RPMI7951 (cell line): ENCODE measurements at places on chromosomes 16 and 17. TPM values are rescaled to one million over a fixed set of nuclear protein-coding genes. Genes with fewer than 3 reads are reported as not detected.
A peak's percentile ranks its signal among the peaks of the same experiment; 100 is the strongest.

KRTAP3-1 gene
- total RNA-seq, result not detected in 2 replicates

PTX4 gene
- not detected in 2 replicates for total RNA-seq

DNA sequence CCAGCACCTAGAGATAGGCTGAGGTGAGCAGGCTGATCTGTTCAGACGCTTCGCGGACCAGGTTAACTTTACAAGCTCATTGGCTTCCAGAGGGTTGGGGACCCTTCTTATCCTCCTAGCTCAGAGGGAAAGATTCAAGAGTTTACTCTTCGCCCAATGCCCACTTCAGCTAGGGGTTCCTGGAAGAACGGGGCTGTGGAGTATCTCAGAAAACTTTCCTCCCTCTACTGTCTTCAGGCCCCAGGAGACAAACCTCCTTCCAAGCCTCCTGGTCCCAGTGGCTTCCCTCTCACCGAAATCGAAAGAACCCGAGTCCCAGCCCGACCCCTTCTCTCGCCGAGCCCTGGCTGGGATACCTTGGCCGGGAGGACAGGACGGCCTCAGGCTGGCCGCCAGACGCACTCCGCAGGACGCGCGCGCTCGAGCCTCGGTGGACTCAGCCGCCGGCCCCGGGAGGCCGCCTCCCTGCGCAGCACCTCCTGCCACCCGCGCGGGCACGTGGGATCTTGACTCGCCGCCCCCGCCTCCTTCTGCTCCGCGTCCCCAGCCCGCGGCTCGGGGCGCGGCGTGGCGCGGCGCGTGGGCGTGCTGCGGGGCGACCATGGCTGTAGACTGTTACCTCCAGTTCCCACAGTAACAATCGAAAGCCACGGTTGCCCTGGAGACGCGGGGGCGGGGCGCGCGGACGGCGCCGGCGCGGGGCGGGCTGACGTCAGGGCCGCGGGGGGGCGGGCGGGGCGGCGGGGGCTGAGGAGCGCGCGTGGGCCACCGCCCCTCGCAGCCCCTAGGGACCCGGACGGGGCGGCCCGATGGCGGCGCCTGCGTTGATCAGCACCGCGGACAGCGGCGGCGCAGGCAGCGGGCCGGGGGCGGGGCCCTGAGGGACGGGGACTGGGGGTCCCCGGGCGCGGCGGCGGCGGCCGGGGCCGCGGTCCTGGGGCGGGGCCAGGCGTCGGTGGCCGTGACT, 5.3 kb upstream of the HIC1 start:
- DNase-seq, result peak; percentile 76

AOC2 gene
- total RNA-seq, result 0.10 and 0.36 TPM in 2 replicates

RGS11 gene
- not detected in 2 replicates for total RNA-seq

DNA sequence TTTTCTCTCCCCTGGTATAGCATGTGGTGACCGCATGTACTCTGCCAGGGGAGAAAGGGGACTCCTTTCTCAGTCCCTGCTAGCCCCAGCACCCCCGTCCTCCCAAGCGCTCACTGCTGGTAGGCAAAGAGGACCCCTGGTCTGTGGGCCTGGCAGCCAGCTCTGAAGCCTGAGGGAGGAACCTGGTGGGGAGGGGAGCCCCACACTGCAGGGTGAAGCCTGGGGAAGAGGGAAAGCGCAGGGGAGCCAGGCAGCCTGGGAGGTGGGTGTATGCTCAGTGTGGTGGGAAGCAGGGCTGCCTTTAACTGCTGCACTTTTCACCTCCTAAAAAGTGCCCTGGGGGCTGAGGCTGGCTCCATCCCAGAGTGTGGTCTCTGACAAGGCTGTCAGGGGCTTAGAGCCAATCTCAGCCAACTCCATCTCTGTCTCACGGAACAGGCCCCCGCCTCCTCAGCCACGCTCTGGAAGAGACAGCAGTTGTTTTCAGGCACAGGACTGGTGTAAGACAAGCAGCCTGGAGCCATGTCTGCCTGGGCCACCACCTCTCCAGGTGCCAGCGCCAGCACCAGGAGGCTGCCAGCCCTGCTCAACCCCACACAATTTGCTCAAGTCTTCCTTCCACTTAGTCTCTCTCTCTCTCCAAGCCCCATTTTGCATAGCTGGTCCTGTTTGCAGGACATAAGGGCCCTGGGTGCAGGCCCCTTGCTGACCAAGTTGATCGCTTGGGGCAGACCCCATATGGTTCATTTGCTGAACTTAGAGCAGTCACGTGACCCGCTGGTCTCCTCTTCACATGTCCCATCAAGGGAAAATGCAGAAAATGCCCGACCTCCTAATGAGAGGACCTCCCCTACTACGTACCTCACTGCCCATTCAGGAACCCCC, 14.7 kb upstream of the TBX2 start:
- DNase-seq, result peak; percentile 36

DNA sequence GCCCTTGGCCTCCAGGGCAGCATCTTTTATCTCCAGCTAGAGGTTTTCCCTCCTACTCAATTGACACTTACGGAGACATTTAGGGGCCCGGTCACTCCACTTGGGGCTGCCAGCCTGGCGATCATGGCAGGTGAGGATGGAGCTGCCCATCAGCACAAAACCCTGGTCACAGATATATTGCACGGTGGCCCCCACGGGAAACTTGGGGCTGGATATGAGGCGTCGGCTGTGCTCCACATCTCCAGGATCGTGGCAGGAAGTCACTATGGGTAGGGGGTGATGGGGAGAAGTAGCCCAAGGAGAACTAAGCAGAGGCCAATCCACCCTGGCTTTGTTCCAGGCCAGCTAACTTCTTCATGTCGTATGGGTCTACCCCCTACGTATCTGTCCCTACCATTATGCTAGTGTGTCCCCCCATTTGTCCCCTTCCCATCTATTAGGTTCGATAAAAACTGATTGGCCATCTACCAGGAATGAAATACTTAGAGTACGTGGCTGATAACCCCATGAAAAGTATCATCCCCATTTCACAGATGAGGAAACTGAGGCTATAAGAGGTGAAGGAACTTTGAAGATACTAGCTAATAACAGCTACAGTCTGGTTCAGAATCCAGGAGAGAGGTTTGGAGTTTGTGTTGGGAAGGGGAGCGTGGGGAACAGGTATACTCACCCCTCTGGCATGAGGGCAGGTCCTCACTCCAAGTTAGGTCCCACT, 6.1 kb upstream of the PHF12 start:
- DNase-seq, result no peak

DNA sequence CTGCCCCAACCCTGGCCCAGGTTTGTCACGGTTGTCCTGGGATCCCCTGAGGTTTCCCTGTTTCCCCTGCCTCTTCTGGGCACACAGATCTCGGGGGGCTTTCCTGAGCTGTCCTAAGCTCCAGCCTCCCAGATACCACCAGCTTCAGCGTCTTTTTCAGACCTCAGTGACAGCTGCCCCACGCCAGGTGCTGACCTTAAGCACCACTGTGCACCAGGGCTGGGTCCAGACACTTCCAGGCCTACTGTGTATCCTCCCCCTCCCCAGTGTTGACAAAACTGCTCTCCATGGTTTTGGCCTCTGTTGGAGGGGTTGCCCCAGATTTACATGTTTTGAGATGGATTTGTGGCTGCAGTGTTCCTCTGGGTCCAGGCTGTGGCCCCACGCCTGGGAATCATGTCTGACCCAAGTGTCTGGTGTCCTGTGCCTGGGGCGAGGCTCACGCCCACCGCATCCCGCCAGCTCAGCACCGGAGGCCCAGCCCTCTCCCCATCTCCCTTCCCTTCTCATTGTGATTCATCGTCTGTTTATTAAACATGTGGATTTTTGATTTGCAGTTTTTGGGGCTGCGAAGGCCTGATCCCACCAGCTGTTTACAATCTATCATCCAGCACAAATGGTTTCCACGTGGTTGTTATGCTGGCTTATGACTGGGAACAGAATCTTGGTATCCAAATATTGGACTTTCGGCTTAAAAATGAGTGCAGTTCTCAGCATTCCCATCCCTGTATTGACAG, 82.1 kb downstream of the METRNL start:
- DNase-seq, result peak; percentile 92

DNA sequence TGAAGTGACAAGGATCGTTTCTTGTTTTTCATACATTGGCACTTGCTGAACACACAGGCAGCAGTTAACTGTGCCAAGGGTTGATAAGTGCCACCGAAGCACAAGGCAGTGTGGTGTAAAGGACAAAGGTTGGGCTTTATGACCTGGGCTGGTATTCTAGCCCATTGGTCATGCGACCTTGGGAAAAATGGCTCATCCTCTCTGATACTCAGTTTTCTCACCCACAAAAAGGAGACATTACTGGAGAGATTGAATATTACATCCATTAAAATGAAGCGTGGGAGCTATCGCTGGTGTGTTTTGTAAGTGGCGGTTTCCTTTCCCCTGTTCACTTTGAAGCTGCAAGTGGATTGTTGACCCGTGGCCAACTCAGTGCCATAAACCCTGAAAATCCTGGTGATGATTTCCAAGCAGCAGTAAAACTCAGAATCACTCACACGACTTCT, 216.9 kb downstream of the HAPSTR1 start:
- no peak for DNase-seq

SLFN13 gene
- 0.84 and 1.2 TPM in 2 replicates for total RNA-seq

OTOP3 gene
- total RNA-seq, result not detected in 2 replicates

DNA sequence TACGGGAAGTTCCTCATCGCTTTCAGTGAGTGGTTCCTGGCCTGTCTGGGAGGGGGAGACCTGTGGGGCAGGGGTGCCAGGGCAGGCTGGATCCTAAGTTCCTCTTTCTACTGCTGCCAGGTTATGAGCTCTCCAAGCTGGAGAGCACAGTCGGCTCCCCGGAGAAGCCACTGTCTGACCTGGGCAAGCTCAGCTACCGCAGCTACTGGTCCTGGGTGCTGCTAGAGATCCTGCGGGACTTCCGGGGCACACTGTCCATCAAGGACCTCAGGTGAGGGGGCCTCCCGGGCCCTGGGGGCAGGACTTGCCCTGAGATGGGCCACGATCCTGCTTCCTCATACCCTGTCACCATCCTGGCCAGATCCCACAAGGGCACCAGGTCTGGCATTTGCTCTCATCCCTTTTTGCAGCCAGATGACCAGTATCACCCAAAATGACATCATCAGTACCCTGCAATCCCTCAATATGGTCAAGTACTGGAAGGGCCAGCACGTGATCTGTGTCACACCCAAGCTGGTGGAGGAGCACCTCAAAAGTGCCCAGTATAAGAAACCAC, 5.1 kb downstream of the PRSS8 start:
- no peak for DNase-seq

GRCh38 chr17:62150471-62150870, 85.4 kb upstream of the MED13 start:
- DNase-seq, result no peak

DNA sequence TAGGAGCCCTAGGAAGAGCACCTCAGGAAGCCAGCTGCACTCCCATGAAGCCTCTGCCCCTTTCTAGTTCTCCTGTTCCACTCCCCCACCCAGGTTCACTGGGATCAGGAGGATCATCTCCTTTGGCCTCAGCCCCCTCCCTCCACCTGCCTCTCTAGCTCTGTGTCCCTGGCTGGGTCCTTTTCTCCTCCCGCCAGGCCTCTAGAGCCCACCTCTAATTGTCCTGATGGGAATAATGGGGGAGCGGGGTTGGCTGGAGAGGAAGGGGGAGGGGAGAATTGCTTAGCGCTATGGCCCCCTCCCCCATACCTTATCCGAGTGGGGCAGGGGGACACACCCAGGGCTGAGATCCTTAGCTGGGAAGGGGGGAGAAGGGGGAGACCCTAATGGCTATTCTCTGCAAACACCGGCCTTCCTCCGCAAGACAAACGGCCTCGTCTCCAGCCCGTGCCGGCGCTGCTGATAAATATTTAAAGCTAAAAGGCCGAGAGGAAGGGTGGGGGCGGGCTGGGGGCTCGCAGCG, 997 bp downstream of the HOXB7 start:
- no peak for DNase-seq

- no peak for DNase-seq
Measured at GRCh38 chr16:77434530-77435271, at the start of gene ADAMTS18. TSS of gene ADAMTS18 (minus strand) at chr16:77435034. CDS start at chr16:77434695, 339 bp downstream.

DNA sequence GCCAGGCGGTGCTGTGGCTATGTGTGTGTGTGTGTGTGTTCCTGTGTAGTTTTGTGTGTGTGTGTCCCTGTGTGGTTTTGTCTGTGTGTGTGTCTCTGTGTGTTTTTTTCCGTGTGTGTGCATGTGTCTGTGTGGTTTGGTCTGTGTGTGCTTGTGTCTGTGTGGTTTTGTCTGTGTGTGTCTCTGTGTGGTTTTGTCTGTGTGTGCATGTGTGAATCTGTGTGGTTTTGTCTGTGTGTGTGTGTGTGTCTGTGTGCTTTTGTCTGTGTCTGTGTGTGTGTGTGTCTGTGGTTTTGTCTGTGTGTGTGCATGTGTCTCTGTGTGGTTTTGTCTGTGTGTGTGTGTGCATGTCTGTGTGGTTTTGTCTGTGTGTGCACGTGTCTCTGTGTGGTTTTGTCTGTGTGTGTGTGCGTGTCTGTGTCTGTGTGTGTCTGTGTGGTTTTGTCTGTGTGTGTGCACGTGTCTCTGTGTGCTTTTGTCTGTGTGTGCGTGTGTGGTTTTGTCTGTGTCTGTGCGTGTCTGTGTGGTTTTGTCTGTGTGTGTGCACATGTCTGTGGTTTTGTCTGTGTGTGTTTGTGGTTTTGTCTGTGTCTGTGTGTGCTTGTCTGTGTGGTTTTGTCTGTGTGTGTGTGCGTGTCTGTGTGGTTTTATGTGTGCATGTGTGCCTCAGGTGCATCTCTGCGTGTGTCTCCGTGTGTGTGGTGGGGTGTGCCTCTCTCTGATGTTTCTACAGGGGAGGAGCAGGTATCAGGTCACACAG, 62.3 kb downstream of the ZDHHC7 start:
- DNase-seq, result no peak

DNA sequence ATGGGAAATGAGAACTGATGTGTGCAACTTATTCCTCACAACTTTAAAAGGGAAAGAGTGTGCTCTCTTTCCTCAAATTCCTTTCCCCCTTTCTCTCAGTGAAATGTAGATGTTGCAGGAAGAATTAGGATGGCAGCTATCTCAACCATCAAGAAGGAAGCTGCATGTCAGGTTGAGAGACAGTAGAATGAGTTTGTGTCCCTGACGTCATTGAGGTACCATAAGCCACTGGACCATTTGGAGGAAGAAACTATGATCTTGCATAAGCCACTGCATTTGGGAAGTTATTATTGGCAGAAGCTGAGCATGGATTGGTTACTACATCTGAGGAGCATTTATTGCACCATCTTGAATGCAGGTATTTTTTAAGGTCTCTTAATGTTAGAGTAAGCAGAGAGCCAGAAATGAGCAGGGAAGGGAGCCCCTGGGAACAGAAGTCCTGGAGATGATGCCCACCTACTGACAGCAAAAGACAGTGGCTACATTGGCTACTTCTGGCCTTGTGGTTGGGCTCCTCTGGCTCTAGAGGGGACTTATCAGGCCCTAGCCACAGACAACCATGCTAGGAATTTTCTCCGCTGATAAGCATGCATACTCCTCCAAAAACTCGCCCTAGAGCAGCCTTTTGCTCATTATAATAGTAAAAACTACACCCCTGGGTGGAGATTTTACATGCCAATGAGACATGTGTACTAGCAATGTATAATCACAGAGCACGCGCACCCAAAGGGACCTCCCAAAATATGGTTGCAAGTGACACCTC, 249.0 kb upstream of the SALL1 start:
- DNase-seq, result no peak

DNA sequence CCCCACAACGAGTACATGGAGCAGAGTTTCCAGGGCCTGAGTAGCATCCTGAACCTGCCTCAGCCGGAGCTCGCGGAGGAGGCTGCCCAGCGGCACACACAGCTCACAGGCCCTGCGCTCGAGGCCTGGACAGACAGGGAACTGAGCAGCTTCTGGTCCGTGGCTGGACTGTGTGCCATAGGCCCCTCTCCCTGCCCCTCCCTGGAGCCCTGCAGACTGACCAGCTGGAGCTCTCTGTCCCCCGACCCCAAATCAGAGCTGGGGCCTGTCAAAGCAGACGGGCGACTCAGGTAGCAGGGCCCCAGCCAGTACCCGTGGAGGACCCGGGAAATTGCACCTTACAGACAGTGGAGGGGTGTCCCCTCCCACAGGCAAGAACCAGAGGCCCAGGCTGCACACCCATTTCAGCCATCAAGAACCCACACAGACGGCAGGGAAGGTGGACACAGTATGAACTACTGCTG, 13.0 kb downstream of the MRPL27 start:
- DNase-seq, result no peak
